ENCODE measurements at places on chromosomes 7 and 10. TPM values are rescaled to one million over a fixed set of nuclear protein-coding genes. Genes with fewer than 3 reads are reported as not detected.

DNA sequence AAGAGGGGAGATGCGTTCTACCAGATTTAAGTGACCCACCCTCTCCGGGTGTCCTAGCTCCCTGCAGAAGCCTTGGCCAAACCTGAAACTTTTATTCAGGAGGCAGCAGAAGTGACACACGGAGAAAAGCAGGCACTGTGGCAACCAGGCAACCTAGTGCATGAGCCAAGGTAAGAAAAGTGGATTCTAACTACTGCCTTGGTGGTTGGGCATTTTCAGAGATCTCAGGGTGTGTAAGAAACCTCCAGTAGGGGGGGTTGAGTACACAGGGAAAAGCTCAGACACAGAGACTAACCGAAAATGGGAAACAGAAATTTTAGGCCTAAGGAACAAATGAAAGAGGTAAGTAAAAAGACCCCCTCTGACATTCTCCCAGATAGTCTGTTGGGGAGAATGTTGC, 645.7 kb downstream of the ANKRD7 start:
- no peak for DNase-seq

RINT1 gene
- total RNA-seq = 13.3 TPM

TCF7L2 gene
- 12.4 TPM for total RNA-seq

DNA sequence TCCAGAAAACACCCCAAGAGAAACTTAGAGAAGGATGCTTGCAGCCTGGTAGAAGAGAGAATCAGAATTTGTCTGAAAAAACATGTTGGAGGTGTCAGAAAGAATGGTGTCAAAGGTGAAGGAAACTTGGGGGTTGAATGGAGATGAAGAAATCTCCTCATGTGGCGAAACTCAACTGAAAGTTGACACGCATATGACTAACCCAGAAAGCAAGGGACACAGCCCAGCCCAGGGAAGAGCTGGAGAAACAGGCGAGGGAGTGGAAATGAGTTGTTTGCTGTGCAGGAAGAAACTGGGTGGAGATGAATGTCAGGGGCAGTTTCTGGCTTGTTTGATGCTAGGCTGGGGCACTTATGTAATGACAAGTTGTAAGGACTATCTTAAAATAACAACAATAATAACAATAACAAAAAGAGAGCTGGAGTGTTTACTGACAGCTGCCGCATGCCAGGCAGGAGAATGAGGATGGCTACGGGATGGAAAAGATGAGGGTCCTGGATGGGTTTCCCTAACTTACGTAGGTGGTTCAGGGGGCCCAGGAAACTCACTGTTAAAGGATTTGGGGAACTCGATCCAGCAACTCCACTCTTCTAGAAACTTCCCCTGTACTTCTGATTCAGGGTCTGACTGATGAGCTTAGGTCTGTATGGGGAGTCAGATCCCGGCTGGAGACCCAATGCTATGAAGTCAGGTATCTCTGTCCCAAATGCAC, 57.4 kb downstream of the MAP3K8 start:
- DNase-seq = no peak

SNX8 gene
- 18.8 TPM for total RNA-seq
